ENCODE measurements at places on chromosomes 1 and 21. TPM values are rescaled to one million over a fixed set of nuclear protein-coding genes. Genes with fewer than 3 reads are reported as not detected.

The TATDN3 gene
- 15.3 TPM for total RNA-seq

The PYHIN1 gene
- total RNA-seq = 12.5 TPM

The HCRTR1 gene
- not detected for total RNA-seq

The ZNF644 gene
- total RNA-seq = 52.2 TPM

The HSD17B7 gene
- 22.9 TPM for total RNA-seq

The TRIM17 gene
- 4.0 TPM for total RNA-seq

The CELA3A gene
- total RNA-seq = not detected

The INAVA gene
- total RNA-seq = 0.57 TPM

The CD84 gene
- total RNA-seq = 14.0 TPM

The ATP1A4 gene
- total RNA-seq = not detected

The UTS2 gene
- total RNA-seq = not detected

Data from activated CD8-positive, alpha-beta T cell treated with anti-CD3 and anti-CD28 coated beads, Interleukin-2, amount 10 ng/mL, durations not matched to agents 7 days and 5 days (primary cell).